ENCODE measurements at places on chromosomes 12 and 14. TPM values are rescaled to one million over a fixed set of nuclear protein-coding genes. Genes with fewer than 3 reads are reported as not detected.

The KRT79 gene
- not detected for total RNA-seq

The SLC4A8 gene
- total RNA-seq, result 9.7 TPM

The OR6C3 gene
- total RNA-seq, result not detected

The PPP1R36 gene
- 0.51 TPM for total RNA-seq

The PLEKHG7 gene
- total RNA-seq, result not detected

The DHH gene
- total RNA-seq, result 3.9 TPM

The TEAD4 gene
- 46.0 TPM for total RNA-seq

The HHIPL1 gene
- total RNA-seq, result 2.0 TPM

The FOXA1 gene
- total RNA-seq, result not detected

The INHBE gene
- not detected for total RNA-seq

The PSMC6 gene
- total RNA-seq, result 103 TPM

The MDGA2 gene
- total RNA-seq, result not detected

The XPOT gene
- 88.9 TPM for total RNA-seq

The CLEC9A gene
- not detected for total RNA-seq

The WDR89 gene
- 10.7 TPM for total RNA-seq

The KCNMB4 gene
- 2.1 TPM for total RNA-seq

The TAS2R10 gene
- total RNA-seq, result 0.66 TPM

- DNase-seq, result no peak
Observed at GRCh38 chr12:105359856-105360255, 29.4 kb downstream of the C12orf75 start.

GRCh38 chr12:122243965-122244364, 18.1 kb upstream of the DIABLO start:
- no peak for DNase-seq

DNA sequence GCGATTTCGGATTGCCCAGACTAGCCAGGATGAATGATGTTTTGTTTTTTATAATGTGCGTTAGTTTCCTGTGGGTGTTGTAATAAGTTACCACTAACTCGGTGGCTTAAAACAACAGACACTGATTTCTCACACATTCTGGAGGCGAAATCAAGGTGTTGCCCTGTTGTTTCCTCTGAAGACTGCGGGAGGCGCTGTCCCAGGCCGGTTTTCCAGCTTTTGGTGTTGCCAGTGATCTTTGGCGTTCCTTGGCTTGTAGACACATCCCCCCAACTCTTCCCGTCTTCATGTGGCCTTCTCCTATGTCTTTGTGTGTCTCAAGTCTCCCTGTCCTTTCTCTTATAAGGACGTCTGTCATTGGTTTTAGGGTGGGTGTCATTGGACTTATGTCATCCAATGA, 267.7 kb downstream of the AACS start:
- no peak for DNase-seq

- DNase-seq, result no peak
Observed at GRCh38 chr12:104793285-104793684, 164.8 kb downstream of the SLC41A2 start.

GRCh38 chr12:116559162-116559935, at the start of gene MAP1LC3B2:
Gene MAP1LC3B2 (plus strand): TSS chr12:116559381. CDS start chr12:116575943, 16,562 bp downstream.
- DNase-seq, result no peak

GRCh38 chr14:77344377-77344996, 23.7 kb downstream of the GSTZ1 start:
- DNase-seq, result no peak

- peak; percentile 11 for DNase-seq
Observed at GRCh38 chr12:52280319-52280795, 5.9 kb downstream of the KRT86 start.

GRCh38 chr12:87020071-87020470, 763.9 kb upstream of the MGAT4C start:
- no peak for DNase-seq

DNA sequence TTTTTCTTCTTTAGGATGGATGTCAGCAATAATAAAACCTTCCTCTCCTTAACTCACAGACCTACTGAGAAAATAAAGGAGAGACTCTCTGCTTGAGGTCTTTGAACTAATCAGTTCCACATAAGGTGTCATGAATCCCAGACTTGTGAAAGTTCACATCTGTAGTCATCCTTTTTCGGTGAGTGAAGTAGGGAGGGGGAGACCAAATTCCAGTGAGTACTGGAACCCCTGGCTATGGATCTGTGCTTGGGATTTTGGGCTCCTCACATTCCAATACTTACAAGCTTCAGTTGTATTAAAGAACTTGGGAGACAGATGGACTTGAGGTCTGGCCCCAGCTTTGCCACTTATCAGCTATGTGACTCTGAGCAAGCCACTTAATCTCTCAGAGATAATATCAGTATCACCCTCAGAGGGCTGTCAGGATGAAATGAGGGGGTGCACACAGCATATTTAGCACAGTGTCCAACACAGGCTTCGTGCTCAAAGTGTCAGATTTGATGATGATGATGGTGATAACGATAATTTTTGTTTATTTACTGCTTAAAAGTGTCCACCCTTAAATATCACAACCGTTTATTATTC, 34.8 kb upstream of the APPL2 start:
- DNase-seq, result no peak

- DNase-seq, result no peak
Observed at GRCh38 chr12:69343885-69344612, 4.1 kb upstream of the LYZ start.

DNA sequence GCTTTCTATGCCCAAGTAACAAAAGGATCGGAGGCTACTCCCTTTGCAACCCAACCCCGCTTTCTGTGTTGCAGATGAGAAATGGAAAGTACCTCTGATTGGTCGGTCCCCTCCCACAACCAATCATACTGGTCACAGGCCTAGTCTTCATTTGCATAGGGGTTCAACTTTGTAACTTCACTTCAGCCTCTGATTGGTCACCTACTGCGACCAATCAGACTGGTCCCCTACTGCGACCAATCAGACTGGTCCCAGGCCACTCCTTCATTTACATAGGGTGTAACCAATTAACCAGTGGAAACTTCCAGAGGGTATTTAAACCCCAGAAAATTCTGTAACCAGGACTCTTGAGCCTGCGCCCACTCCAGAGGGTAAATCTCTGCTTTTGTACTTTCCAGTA, 906.4 kb upstream of the TMEM132C start:
- no peak for DNase-seq

DNA sequence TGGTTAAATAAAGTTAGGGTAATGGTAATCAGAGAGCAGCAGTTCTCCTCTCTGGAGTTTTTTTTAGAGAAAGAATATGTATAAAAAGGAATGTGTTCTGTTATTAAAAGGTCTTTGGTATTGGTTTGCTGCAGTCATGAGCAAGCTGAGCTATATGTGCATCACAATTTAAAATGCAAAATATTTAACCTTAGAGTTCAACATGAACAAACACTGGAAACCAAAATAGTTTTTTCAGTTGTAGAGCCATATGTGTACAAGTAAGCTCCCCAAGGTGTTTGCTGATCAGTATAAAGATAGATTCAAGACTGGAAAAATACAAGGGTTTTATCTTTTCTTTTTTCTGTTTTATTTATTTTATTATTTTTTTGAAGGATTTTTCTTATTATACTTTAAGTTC, 245.0 kb downstream of the NUBPL start:
- no peak for DNase-seq

DNA sequence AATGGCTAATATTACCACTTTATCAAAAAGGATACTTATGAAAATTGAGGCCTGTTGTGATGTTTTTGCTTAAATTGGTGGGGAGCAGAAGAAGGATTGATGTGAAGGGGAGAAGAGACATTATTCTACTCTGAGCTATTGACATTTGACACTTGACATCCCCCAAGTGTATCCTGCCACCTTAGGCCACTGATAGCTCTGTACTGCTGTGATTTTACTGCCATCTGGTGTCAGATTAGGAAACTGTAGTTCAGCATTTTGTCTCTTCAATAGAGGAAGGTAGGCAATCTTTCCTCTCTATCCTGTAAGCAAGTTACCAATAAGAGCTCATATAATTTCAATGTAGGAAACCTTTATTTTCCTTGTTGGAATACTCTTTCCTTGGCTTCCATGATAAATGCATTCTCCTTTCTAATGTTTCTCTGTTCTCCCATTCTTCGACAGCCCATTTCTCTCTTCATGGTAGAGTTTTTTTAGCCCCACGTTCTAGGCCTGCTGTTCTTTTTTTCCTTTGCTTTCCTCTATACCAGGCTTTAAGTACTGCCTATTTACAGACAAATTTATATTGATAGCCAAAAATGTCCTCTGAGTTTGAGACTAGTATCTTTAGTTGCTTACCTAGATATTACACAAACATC, 46.3 kb downstream of the PPHLN1 start:
- peak; percentile 57 for DNase-seq

DNA sequence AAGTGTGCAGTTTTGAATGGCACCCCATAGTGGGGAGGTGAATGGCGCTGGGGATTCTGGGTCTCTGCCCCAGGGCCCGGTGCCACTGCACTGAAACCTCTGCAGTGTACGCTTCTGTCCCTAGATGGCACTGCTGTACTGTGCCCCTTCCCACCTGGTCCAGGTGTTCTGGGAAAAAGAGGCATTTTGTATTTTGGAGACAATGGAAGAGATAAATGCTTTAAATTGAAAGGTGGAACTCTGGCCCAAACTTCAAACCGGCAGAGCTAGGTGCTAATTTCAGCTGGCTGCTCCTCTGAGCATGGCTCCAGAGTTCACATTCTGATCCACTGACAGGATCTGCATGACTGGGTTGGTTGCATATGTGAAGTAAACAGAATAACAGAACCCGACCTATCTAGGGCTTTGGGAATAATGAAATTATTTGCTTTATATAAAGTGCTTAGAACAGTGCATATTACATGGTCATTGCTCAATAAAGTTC, 52.2 kb downstream of the KRT80 start:
- no peak for DNase-seq

GRCh38 chr12:30437044-30437443, 258.6 kb downstream of the IPO8 start:
- DNase-seq, result no peak

DNA sequence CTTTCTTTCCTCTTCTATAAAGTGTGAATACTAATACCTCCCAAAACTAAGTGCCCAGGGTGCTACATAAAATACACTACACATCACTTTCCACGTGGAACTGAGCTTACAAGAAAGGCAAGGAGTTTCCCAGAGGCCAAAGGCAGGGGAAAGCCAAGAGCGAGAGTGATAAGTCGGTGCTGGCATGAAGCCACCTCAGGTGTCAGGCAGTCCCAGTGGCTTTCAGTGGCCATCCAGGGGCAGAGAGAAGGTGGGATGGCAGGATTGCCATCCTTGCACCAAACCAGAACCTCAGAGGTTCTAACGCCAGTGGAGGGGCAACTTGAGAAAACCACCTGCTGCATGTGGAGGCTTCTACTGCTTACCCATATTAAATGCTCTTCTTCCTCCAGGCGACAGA, 79.7 kb upstream of the DIO3 start:
- no peak for DNase-seq

GRCh38 chr12:109770104-109770860, 56.7 kb downstream of the FAM222A start:
- no peak for DNase-seq

GRCh38 chr14:102982852-102983470, 60.5 kb downstream of the AMN start:
- DNase-seq, result no peak

GRCh38 chr12:13772264-13772663, 209.1 kb downstream of the GRIN2B start:
- no peak for DNase-seq

DNA sequence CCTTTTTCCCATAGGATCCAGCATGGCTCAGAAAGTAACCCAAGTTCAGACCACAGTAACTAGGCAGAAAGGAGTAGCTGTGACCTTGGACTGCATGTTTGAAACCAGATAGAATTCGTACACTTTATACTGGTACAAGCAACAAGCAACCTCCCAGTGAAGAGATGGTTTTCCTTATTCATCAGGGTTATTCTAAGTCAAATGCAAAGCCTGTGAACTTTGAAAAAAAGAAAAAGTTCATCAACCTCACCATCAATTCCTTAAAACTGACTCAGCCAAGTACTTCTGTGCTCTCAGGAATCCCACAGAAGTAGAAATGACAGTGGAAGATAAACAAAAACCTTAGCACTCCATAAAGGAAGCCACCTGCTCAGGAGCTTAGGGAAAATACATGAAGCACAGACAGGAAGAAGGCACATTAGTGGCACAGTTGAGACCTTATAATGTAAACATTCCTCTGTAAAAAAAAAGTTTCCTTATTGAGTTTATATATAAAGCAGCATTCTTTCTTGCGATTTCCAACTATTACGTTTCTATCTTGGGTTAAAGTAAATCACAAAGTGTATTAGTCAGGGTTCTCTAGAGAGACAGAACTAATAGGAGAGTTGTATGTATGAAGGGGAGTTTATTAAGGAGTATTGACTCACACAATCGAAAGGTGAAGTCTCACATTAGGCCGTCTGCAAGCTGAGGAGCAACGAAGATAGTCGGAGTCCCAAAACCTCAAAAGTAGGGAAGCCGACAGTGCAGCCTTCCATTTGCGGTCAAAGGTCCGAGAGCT, 398.4 kb downstream of the DAD1 start:
- DNase-seq, result no peak

DNA sequence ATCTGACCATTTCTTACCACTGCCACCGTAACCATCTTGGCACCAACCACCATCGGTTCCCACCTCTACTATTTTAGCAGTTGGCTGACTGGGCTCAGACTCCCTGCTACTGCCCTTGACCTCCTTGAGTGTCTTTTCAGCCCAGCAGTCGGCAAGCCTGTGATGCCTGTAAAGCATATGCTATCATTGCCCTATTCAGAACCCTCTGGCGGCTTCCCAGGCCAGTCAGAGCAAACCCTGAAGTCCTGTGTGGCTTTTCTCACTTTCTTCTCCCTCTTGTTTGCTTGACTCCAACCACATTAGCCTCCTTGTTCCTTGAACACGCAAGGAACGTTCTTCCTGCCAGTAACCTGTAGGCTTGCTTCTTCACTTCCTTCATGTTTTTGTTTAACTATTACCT, 6.2 kb downstream of the IRAK3 start:
- DNase-seq, result no peak

GRCh38 chr12:948238-948637, 1.3 kb downstream of the RAD52 start:
- no peak for DNase-seq

- DNase-seq, result no peak
Observed at GRCh38 chr12:124812979-124813378, 50.7 kb downstream of the SCARB1 start.

DNA sequence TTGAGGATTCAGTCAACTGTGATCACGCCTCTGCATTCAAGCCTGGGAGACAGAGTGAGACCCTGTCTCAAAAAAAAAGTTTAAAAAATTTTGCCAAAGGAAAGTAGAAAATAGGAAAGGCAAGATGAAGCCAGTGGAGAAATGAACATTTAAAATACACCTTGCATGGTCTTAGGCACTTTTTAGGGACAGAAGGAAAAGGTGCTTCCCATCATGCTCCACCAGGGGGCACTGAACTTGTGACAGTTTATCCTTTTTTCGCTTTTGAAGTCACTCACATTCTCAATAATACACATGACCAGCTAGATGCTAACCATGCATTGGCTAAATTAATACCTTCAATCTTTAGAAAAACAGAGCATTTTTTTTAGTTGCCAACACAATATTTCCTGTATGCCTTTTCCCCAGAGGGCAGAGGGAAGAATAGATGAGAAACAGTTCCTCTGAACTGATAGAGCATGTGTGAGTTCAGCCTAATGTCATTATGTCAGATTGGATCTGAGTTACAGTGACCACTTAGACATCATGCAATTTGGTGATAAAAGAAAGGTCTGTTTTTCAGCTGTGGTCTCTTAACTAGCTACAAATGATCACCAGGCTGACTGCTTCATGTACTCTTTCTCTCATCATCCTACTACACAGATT, 221.8 kb upstream of the SSTR1 start:
- DNase-seq, result peak; percentile 67

Measured in endothelial cell of umbilical vein (primary cell).